ENCODE measurements at places on chromosomes 12 and 14. TPM values are rescaled to one million over a fixed set of nuclear protein-coding genes. Genes with fewer than 3 reads are reported as not detected.
A peak's percentile ranks its signal among the peaks of the same experiment; 100 is the strongest.

DNA sequence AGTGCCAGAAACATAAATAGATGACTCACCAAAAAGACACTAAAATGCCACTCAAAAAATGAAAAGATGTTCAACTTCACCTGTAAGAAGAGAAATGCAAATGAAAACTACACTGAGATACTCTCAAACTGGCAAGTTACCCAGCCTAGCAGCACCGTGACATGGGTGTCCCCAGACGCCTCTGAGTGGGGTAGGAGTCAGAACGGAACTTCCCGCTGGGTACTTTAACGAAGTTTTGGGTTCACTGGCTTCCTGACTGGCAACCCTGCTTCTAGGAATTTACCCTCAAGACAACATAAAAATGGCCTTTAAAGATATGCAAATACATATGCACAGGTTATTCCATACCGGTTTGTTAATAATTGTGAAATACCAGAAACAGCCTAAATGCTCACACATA, 52.6 kb downstream of the RIMBP2 start:
- H3K27ac ChIP-seq = no peak overlapping the region
- H3K4me3 ChIP-seq = no peak overlapping the region
- no peaks in the 10 kb centered on the region for H3K4me1 ChIP-seq

DNA sequence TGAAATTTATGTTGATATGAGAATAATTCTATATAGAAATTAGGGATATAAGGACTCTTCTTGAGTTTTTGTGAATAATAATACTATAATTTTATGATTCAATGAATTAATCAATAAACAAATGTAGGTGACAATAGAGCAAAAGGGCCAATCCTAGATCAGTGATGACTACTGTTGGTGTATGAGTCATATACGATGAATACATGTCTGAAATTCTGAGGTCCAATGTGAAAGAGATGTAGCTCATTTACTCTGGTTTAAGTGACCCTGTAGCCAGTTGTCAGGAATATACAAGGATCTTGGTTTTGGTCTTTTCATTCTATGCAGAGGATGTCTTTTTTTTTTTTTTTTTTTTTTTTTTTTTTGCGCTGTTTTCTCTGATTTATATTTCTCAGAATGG, 72.1 kb upstream of the RTL1 start:
- no peaks in the 10 kb centered on the region for H3K36me3 ChIP-seq
- DNase-seq = no peak
- peaks cover 6% of the 10 kb centered on the region for H3K4me1 ChIP-seq
- H3K4me3 ChIP-seq = no peak overlapping the region
- no peaks in the 10 kb centered on the region for H3K27me3 ChIP-seq

DNA sequence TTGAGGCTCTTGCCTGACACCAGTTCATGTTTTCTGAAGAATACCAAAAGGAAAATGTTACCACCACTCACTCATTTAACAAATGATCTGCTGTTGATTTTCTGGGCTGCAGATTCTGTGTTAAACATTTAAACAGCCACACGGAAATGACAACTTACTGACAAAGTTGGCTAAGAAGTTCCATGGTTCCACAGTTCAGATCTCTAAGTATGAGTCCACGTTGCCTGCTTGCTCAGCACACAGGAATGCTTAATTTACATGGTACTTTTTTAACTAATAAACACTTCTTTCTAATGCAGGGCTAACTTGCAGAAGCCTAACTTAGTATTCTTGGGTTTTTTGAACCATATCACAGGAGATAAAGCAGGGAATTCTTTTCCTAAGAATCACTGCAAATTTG, 34.7 kb downstream of the PTGER2 start:
- no peak for DNase-seq
- H3K36me3 ChIP-seq = no peaks in the 10 kb centered on the region
- H3K27me3 ChIP-seq = no peaks in the 10 kb centered on the region
- H3K27ac ChIP-seq = peak overlapping the region; percentile 68
- peaks cover 43% of the 10 kb centered on the region for H3K4me1 ChIP-seq
- no peak overlapping the region for H3K4me3 ChIP-seq

Gene MSI1
- 2.6 TPM for total RNA-seq

DNA sequence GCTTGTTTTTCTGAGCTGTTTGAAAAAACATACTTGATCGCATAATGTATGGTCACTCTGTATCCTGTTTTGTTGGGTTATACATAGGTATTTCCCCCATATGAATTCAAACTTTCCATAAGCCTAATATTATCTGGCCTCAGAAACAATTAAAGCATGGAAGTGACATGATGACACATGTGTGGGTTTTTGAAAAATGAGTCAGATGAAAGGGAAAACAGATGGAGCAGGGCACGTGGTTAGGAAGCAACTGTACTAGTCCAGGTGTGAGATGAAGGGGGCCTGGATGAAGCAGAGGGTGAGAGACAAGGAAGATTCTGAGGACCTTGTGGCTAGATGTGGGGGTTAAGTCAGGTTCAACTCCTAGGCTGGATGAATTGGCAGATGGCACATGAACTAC, 92.7 kb upstream of the DNM1L start:
- peaks cover 18% of the 10 kb centered on the region for H3K4me1 ChIP-seq
- no peak overlapping the region for H3K27ac ChIP-seq
- DNase-seq = no peak
- H3K27me3 ChIP-seq = no peaks in the 10 kb centered on the region

Gene KRT78
- total RNA-seq = not detected

Gene ZNF26
- 8.0 TPM for total RNA-seq

- no peaks in the 10 kb centered on the region for H3K36me3 ChIP-seq
- H3K4me3 ChIP-seq = no peak overlapping the region
- H3K27me3 ChIP-seq = no peaks in the 10 kb centered on the region
- peak; percentile 79 for DNase-seq
These were observed 351.7 kb downstream of the TMEM121 start for GRCh38 chr14:105878125-105878524.

- DNase-seq = no peak
- peak overlapping the region; percentile 64 for H3K27ac ChIP-seq
- no peak overlapping the region for H3K4me3 ChIP-seq
- H3K27me3 ChIP-seq = no peaks in the 10 kb centered on the region
These were observed 211.1 kb upstream of the RGS6 start for GRCh38 chr14:71720978-71721624.

Gene PLEKHG7
- total RNA-seq = not detected
